ENCODE measurements at places on chromosomes 4 and X.

GRCh38 chrX:13647709-13648212 is 5.2 kb upstream of the TCEANC start:
- DNase-seq: no peak

- DNase-seq: no peak
Observed at GRCh38 chr4:122814426-122814825, 12.2 kb upstream of the FGF2 start.

DNA sequence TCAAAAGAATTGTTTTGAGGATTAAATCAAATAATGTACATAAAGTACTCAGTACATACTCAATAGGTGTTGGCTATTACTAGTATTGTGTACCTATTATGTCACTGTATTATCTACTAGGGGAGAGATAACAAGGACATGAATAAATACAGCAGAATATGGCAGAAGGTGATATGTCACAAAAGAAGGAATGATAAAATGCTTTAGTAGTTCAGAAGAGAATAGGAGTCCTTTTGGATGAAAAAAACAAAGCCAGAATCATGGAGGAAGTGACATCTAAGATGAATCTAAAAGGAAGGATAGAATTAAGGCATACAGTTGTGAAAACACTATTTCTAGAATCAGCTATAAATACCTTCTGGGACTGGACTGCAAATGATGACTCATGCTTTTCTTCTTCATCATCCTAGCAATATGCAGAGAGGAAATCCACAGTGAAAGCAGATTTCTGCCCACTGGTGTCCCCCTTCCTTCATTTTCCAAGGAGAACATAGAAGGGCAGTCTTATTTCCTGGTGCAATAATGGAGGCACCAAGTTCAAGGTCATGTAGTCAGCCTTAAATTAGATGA is 98.7 kb downstream of the GLUD2 start:
- DNase-seq: no peak

DNA sequence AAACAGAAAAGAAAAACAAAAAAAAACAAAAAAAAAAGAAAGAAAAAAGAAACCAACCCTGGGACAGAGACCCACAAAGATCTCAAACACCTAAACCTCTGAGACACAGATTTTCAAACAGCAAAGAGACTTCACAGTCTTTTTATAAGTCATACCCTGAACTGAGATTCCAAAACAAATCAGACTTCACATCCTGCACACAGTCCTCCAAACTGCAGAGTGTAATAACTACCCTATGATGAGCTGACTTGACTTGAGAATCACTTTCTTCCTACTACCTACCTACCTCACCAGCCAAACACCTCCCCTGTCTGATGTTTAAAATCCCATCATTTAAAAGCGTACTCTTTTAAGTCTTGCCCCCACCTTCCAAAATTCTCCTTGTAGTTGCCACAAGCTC is 25.2 kb upstream of the GLOD5 start:
- DNase-seq: no peak

- no peak for DNase-seq
Observed at GRCh38 chrX:75883446-75883845, 98.4 kb upstream of the MAGEE2 start.

DNA sequence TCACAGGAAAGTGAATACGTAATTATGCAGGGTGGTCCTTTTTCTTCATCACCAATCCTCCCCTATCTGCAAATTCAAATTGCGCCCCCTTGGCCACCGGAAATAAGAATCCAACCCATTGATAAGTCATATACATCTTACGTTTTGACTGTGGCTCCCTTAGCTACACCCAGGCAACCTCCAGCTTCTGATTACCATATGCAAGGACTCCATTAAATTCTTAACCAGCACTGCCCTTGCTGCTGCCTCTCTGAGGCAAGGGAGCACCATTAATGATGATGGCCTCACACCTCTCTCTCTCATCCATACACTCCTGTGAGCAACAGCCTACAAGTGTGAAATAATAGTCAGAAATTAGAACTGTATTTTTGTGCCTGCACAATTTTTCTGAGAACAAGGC is 106.0 kb upstream of the NOCT start:
- no peak for DNase-seq

GRCh38 chr4:115272594-115272993 is 159.2 kb upstream of the NDST4 start:
- no peak for DNase-seq

DNA sequence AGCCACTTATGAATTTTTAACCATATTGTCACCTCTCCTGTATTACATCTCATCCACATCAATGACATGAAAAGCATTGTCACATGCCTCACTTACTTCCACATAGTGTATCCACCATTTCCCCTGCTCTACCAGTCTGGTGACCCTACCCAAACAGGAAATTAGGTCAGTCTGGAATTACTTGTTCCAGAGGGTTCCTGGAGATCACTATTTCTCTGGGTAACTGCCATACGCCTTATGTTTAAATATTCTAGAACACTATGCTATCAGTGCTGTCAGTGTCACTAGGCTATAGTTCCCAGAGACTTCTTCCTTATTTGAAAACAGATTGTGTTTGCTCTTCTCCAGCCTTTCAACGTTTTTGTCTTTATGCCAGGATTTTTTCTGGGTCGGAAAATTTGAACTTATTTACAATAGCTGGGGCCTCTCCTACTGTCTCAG is 15.0 kb downstream of the SRPX2 start:
- no peak for DNase-seq

DNA sequence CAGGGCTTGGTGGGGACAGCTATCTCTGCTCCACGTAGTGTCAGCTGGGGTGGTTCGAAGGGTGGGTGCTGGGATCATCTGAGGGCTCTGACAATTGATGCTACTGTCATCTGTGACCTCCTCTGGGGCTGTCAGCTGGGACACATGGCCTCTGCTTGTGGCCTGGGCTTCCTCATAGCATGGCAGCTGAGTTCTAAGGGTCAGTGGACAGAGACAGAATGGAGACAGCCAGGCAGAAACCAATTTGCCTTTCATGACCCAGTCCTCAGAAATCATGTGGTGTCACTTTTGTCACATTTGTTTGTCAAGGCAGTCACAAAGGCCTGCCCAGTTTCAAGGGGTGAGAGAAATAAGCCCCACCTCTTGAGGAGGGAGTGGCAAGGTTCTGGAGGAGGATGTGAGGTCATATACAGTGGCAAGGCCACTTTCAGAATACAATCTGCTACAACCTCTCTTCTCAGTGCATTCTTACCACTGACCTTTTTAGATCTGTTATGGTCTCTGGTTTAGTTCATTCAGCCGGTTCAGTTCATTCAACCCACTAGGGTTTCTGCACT is 103.6 kb upstream of the BCOR start:
- no peak for DNase-seq

GRCh38 chr4:28600958-28601357 is 1740.3 kb downstream of the STIM2 start:
- DNase-seq: no peak

- no peak for DNase-seq
Observed at GRCh38 chr4:186953599-186954260, 230.1 kb upstream of the FAT1 start.

- DNase-seq: no peak
Observed at GRCh38 chr4:121642876-121643585, 53.7 kb downstream of the ANXA5 start.

- DNase-seq: no peak
Observed at GRCh38 chrX:38352362-38352761, at the start of gene OTC. OTC (plus strand) TSS chrX:38352604; CDS start chrX:38352697, 93 bp downstream.

- peak; percentile 46 for DNase-seq
Observed at GRCh38 chr4:148239494-148239985, 202.7 kb downstream of the NR3C2 start.

- DNase-seq: no peak
Observed at GRCh38 chr4:61750810-61751209, 550.7 kb downstream of the ADGRL3 start.

DNA sequence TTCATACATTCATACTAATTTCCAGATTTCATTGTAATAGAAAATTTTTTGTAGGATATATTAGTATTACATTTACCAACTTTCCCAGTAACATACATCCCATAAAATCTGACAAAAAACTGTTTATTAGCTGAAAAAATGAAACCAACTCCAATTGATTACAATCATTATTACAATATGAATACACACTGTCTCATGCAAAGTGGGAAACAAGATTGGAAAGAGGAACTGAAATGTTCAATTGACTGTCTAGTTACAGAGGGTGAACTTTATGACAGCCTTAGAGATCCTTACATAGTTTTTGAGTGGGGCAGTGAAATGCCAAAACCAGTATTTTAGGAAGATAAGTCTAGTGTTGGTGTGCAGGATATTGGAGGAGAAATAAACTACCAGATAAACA is 2.3 kb upstream of the AMBN start:
- no peak for DNase-seq

GRCh38 chr4:13700021-13700857 is 72.7 kb upstream of the BOD1L1 start:
- no peak for DNase-seq

- DNase-seq: peak; percentile 63
Observed at GRCh38 chr4:103018391-103019307, 856 bp downstream of the SLC9B1 start.

- peak; percentile 61 for DNase-seq
Observed at GRCh38 chr4:140372751-140373327, 607 bp upstream of the SCOC start.

DNA sequence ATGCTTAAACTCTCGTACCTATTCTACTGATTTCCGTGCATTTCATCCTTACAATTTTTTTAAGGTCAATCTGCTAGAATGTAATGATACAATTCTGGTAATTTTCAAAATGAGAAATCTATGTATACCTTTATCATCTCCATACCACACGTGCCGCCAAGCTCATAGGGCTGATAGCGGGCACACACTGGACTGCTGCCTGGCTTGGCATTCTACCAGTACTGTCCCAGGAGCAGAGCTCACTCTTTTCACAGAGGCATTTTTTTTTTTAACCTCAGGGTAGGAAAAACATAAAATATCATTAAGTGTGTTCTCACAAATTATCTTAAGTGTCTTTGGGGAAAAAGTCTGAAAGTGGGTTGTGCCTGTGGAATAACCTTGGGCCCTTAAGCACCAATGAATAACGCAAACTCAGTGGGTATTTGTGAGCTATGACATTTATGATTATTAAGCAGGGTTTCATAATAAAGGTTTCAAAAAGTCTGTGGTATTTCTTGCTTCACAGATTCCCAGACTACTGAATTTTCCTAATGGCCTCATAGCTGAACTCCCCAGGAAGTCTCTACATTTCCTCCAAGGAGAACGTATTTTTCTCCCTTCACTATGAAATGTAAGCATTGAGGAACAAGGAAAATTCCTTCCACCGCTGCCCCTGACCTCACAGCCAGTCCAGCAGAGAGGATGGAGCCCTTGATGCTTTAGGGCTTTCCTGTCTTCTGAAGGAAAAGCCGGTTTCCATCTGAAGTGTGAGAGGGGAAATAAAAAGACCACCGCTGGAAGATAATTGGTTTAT is 125.2 kb downstream of the ELOVL6 start:
- DNase-seq: no peak

Measured in Karpas-422 (cell line).